ENCODE measurements at places on chromosomes 1 and 21.

- DNase-seq, result no peak
Measured at GRCh38 chr1:10530281-10530740, 55.6 kb downstream of the PEX14 start.

DNA sequence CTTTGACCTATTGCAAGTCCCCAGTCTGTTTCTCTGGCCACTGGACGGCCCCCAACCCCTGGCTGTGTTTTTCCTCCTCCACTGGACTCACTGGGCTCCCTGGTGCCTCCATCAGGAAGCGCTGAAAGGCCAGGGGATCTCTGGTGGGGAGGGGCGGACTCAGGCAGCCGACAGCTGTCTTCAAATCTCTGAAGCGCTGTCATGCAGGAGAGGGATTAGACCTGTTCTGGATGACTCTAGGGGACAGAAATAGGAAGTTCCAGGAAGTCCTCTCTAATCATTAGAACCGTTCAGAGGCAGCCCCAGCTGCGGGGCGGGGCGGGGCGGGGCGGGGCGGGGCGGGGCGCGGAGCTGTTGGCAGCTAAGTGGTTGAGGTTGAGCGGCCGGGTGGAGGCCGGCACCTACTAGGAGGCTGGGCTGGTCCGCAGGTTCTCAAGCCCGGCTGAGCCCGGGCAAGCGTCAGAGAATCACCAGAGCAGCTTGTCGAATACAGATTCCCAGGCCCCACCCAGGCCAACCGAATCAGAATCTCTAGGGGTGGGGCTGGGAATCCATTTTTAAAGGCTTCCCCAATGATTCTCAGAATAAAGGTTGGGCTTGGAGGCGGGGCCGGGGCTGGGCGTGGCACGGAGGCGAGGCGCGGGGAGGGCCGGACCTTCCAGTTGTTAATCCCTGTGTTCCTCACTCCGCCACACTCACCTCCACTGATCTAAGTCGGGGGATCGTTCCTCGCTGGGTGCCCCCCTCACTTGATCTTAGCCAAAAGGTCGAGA lies 11.4 kb upstream of the PHLDA3 start:
- no peak for DNase-seq

- DNase-seq, result no peak
Measured at GRCh38 chr1:93148001-93148400, 32.2 kb downstream of the TMED5 start.

- DNase-seq, result no peak
Measured at GRCh38 chr1:5108740-5109139, 454.3 kb downstream of the AJAP1 start.

- DNase-seq, result no peak
Measured at GRCh38 chr1:21663951-21664805, 5.0 kb downstream of the RAP1GAP start.

Data from thymus (tissue), 14 donors.